ENCODE measurements at places on chromosomes 11 and 22.

GRCh38 chr11:108780119-108780518 lies 115.2 kb downstream of the DDX10 start:
- no peak for DNase-seq

- DNase-seq: no peak
These were observed 123.4 kb downstream of the CSNK2A3 start for GRCh38 chr11:11229647-11230046.

- no peak for DNase-seq
These were observed 508.1 kb downstream of the TBC1D22A start for GRCh38 chr22:47270463-47271135.

DNA sequence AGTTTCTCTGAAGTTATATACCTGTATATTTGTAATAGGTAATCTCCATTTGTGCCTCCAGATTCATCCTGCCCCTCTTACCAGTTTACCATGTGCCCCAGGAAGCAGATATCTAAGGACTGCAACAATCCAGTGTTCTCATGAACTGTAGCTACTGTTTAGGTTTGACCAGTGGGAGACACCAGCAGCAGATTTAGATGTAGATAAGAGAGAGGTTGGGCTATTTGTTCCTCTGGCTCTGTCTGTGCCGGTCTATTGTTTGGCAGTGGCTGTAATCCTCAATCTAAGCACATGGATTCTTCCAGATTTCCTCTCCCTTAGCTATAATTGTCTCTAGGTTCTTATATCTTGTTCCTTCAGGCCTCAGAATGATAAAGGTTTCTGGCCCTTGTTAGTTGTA lies 88.4 kb downstream of the ANO3 start:
- DNase-seq: no peak

- no peak for DNase-seq
These were observed 471.2 kb upstream of the CNTN5 start for GRCh38 chr11:98549571-98549970.

DNA sequence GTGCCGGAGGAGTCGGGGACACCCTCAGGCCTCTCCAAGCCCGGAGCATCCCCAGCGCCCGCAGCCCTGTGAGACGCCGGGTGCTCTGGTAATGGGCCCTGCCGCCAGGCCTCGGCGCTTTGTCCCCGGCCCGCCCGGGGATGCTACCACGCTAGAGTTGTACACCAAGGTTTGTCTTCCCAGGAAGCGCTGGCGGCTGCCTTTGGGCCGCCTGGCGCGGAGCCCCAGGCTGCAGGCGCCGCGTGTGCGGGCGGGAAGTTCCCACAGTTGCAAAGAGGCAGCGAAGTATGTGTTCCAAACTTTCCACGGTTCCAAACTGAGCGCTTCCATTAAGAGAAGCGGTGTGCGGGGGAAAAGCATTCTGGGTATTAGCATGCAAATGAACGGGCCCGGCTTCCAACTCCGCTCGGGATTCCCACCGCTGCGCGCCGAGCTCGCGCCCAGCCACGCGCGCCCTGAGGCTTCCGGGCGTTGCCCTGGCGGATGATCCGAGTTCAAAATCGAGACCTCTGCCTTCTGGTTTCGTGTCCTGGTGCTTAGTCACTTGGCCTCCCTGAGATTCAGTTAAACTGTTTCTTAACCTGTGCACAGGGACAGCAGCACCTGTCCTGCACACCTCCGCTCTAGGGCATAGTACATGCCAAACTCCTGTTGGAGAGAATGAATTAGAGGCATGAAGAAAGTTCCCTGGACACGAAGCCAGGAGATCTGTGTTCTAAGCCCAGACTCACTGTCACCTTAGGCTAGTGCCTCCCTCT lies 1.3 kb upstream of the PATZ1 start:
- DNase-seq: peak; percentile 67

DNA sequence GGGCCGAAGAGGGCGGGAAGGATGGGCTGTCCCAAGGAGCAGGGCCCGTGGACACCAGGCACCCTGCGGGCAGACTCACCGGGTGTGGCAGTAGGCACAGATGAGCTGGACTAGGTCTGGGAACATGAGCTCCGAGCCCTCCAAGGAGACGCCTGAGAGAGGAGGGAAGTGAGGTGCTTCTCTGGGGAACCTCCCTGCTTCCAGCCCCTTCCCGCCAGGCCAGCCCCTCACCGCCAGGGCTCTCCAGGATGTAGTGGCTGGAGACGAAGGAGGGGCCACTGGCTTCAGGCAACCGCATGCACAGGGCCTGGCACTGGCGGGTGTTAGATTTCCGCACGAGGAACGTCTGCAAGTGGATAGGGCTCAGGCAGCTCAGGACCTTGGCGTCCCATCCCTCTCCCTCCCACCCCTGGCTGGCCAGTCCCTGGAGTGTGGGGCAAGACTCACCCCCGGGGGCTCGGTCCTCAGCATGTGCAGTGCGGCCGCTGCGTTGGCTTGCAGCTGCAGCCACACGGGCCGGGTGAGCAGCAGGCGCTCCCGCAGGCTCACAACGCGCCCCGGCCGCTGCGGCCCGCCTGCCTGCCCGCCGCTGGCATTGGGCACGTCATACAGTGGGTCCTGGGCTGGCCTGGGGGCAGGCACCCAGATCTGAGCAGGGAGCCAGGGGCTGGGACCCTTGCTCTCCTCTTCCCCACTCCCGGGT lies 552 bp downstream of the RIN1 start:
- DNase-seq: peak; percentile 54

GRCh38 chr11:123316003-123316402 lies 114.1 kb upstream of the GRAMD1B start:
- DNase-seq: peak; percentile 40

GRCh38 chr11:88301488-88302140 lies 35.9 kb downstream of the CTSC start:
- peak; percentile 52 for DNase-seq

- no peak for DNase-seq
These were observed 3.2 kb upstream of the NEAT1 start for GRCh38 chr11:65419460-65419771.

DNA sequence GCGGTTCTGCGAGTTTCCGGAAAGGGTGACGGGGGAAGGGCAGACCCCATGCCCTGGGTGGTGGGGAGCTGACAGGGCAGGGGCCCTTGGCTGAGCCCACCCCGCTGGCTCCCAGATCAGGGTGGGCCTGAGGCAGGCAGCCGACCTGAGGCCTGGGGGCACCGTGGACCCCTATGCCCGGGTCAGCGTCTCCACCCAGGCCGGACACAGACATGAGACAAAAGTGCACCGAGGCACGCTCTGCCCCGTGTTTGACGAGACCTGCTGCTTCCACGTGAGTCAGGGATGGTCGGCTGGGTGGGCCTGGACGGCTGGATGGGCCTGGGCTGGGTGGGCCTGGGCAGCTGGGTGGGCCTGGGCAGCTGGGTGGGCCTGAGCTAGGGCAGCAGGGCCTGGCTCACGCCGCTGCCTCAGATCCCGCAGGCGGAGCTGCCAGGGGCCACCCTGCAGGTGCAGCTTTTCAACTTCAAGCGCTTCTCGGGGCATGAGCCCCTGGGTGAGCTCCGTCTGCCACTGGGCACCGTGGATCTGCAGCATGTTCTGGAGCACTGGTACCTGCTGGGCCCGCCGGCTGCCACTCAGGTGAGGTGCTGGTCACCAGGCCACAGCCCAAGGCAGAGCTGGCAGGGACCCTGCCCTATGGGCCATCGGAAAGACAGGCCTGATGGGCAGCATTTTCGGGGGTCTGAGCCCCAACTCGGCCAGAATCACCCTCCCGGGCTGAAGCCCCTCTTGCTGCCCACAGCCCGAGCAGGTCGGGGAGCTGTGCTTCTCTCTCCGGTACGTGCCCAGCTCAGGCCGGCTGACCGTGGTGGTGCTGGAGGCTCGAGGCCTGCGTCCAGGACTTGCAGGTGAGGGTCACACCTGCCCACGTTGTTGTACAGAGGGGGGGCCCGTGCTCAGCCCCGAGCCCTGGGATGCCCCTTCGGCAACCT lies 1.5 kb downstream of the SYT8 start:
- no peak for DNase-seq

DNA sequence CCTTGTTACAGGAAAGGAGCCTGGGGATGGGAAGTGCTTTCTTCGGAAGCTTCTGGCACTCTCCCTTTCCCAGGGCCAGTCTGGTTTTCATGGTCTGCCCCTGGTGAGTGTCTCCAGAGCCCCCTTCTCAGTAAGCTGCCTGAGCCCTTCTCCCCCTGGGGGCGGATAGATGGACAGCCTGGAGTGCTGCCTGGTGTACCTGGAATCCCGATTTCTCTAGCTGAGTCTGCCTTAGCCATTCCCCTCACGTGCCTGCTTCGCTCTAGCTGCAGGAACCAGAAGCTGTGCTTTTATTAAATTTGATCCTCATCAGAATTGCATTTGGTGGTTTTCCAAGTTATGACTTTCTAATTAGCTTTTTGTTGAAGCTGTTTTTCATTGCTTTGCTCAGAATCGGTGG lies 152.9 kb upstream of the NAV2 start:
- no peak for DNase-seq

- DNase-seq: peak; percentile 22
These were observed 16.2 kb upstream of the CWF19L2 start for GRCh38 chr11:107473792-107474191.

GRCh38 chr11:123973816-123974215 lies 3.8 kb downstream of the OR10S1 start:
- peak; percentile 57 for DNase-seq

GRCh38 chr11:8720352-8720751 lies 37.8 kb downstream of the RPL27A start:
- DNase-seq: no peak

GRCh38 chr22:44664149-44664548 lies 37.9 kb upstream of the PRR5 start:
- DNase-seq: peak; percentile 48

DNA sequence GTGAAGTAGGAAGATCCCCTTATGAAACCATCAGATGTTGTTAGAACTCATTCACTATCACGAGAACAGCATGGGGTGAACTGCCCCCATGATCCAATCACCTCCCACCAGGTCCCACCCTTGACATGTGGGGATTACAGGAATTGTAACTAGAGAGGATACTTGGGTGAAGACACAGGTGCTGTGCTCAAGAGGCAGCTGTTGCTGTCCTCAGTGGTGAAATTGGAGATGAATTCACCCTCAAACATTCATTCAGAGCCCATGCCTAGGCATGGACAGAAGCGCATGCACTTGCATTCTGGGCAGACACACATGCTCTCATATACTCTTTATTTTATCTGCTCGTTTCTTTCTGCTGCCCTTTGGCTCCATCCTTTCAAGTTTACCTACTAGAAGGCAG lies 385.0 kb downstream of the INSC start:
- DNase-seq: no peak

DNA sequence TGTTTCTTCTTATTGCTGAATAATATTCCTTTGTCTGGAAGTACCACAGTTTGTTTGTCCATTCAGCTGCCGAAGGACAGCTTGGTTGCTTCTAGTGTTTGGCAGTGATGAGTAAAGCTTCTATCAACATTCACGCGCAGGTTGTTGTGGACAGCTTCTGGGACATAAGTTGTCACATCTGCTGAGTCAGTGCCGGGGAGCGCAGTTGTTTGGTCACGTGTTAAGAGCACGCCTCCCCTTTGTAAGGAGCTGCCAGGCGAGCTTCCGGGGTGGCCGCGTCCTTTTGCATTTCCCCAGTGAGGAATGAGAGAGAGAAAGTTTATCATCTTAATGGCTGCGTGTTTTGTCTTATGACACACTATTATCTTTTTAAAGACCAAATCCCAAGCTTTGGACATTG lies 30.3 kb downstream of the SAMM50 start:
- no peak for DNase-seq

GRCh38 chr11:32290783-32291182 lies 144.6 kb downstream of the WT1 start:
- DNase-seq: no peak

DNA sequence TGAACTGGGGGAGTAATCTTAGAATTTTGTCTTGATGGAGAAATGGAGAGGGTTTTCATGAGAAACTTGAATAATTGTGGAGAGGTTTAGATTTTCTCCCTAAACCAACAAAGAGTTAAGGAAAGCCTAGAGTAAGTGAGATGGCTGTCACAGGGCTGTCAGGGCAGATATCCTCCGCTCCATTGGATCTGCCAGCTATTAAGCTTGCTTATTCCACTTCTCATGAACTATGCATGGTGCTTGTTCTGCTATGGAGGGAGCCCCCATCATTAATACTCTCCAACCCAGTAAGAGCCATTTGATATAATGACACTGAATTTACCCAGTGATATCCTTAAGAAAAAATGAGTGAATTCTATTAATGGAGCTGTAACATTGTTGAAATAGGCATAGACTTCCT lies 342.8 kb upstream of the MTNR1B start:
- DNase-seq: no peak

GRCh38 chr22:32565002-32565339 lies 90.4 kb downstream of the FBXO7 start:
- no peak for DNase-seq

- no peak for DNase-seq
These were observed 109.7 kb upstream of the OR9Q1 start for GRCh38 chr11:57913715-57914704.

- no peak for DNase-seq
These were observed 49.3 kb downstream of the TSPAN18 start for GRCh38 chr11:44775985-44776446.

- no peak for DNase-seq
These were observed 18.7 kb upstream of the PPFIA1 start for GRCh38 chr11:70251659-70252321.

- DNase-seq: peak; percentile 43
These were observed 14.3 kb downstream of the LRRC75B start for GRCh38 chr22:24578355-24579257.

DNA sequence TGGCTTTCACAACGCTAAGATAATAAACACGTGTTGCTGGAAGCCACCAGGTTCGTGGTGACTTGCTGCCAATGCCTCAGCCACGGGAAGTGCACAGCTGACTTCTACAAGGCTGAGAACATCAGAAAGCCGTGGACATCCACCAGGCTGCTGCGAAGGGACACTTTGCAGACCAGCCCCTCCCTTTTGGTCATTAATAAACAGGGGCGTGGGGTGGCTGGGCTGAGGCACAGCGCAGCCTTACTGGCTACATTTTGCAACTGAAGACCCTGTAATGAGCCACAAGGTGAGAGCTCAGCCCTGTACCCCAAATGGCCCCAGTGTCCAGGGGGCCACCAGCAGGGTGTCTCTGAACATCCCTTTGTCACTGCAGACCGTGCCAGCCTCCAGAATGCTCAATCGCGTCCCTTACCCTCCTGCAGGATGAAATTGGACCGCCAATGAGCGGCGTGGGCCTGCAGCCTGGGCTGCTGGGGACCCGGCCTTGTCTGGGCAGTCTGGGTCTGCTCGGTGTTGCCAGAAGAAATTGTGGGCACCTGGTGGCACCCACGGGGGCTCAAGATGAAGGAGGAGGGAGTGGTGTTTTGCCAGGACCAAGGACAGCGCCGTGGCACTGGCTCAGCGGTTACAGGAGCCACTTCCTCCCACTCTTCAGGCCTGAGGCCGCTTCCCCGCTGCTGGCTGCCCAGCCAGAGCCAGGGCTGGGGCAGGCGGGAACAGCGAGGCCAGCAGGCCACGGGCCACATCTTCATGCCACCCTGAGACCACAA lies 181.9 kb downstream of the CTTN start:
- DNase-seq: no peak

All from AG10803 (cell line).